ENCODE measurements at places on chromosomes 7 and 10.

- DNase-seq = no peak
Measured at GRCh38 chr7:39451901-39452300, 114.3 kb upstream of the YAE1 start.

- DNase-seq = no peak
Measured at GRCh38 chr7:1592299-1592871, 22.6 kb upstream of the PSMG3 start.

DNA sequence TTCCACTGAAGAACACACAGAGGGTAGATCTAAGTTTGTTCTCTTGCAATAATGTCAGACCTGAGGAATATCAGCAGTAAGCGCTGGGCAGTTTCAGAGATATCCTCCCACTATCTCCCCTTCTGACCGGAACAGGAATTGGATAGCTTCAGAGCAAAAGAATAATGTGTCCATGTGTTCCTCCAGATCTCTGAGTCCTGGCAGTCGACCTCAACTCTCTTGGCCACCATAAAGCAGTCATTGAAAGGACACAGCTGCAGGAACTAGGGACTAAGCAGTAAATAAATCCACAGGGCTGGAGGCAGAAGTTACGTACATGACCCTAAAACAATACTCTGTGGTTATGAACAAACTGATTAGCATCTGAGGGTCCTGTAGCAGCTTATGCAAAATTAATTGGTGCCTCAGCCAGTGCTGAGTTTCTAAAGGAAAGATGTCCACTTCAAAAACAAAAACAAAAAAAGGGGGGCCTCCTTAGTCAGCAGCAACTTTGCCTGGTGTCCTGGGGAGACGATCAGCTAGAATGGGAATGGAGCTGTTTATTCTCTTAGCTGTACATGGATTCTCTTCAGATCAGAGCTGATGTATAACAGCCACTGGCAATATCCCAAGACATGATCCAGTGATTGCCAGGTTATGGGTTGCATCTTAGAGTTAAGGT, 6.4 kb upstream of the PRTFDC1 start:
- no peak for DNase-seq

- DNase-seq = no peak
Measured at GRCh38 chr10:26044141-26044749, 110.2 kb downstream of the MYO3A start.

- DNase-seq = peak; percentile 29
Measured at GRCh38 chr10:68600041-68600778, 40.1 kb downstream of the TET1 start.

Measured in epithelial cell of prostate (primary cell).